ENCODE measurements at places on chromosomes 6 and 20.

GRCh38 chr6:1031720-1032119 lies 280.2 kb upstream of the FOXQ1 start:
- DNase-seq: no peak

- DNase-seq: no peak
These were observed 54.0 kb downstream of the PIGU start for GRCh38 chr20:34622821-34623451.

- DNase-seq: peak; percentile 62
These were observed 535 bp upstream of the ABCF1 start for GRCh38 chr6:30570740-30571074.

DNA sequence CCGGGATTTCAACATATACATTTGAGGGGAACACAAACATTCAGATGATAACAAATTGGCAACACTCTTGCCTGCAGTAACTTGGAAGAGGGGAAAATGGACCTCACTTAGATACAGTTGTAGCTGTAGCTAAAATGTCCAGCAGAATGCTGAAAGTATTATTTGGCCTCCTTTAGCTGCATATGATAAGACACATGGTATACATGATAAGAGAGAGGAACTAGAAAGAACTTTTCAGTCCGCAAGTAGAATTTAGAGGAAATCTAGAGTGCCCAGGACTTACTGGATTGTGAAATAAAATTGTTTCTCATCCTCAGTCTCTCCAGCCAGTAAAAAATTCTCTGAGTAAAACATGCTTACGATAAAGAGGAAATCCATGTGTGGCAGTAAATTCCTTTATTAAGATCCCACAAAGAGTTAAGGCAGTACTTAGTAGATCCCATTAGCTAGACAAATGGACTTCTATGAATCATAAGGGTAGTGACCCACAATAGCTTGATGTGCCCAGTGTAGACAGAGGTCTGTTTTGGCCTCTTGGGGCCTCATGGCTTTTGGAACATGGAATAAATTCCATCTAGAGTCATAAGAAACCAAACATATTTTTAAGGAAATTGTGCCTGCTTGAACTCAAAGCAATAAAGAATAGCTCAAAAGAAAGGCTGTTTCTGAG lies 87.9 kb upstream of the RBM24 start:
- no peak for DNase-seq

- no peak for DNase-seq
These were observed 767.8 kb downstream of the TFAP2A start for GRCh38 chr6:9647071-9647445.

GRCh38 chr20:40156600-40157317 lies 532.3 kb downstream of the MAFB start:
- DNase-seq: no peak

DNA sequence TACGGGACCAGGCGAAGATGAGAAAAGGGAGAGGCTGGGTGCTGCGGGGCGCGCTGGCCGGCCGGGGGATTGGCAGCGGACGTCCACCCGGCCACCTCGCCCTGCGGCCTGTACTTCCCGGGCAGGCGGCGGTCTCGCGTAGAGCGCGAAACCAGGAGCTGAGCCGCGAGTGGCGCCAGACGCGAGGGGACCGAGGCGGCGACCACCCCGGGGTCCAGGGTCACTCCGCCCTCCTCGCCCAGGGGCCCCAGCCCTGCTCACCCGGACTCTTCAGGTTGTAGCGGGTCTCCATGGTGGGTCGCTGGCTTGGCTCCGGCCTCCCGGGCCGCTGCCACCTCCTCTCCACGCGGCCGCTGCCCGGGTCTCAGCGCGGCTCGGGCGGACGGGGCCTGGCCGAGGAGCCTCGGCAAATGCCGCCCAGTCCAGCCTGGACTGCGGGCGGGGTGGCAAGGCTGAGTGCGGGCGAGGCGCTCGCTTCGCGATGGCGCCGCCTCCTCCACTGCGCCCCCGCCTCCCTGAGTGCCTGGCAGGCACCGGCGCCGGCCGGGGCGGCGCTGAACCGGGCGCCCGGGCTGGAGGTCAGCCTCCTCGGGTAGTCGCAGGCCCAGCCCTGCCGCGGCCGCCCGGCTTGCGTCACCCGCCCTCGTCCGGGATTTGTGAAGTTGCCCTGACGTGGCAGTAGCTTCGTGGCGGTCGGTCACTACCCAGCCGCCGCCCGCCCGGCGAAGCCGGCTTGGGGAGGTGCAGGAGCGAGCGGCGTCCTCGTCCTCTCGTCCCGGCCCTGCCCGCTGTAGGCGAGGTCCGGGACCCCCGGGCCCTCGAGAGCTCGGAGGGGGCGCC lies at the start of gene UBE2J1:
TSS of gene UBE2J1 (minus strand) at position 445 of the 840 bp plus-strand sequence. CDS start at position 292, 153 bp downstream.
- peak; percentile 72 for DNase-seq

- DNase-seq: no peak
These were observed 63.1 kb upstream of the IFNGR1 start for GRCh38 chr6:137282254-137282653.

- DNase-seq: no peak
These were observed 9.6 kb upstream of the SF3B5 start for GRCh38 chr6:144104898-144105487.

GRCh38 chr20:4135385-4136077 lies 120.2 kb upstream of the RNF24 start:
- DNase-seq: no peak

DNA sequence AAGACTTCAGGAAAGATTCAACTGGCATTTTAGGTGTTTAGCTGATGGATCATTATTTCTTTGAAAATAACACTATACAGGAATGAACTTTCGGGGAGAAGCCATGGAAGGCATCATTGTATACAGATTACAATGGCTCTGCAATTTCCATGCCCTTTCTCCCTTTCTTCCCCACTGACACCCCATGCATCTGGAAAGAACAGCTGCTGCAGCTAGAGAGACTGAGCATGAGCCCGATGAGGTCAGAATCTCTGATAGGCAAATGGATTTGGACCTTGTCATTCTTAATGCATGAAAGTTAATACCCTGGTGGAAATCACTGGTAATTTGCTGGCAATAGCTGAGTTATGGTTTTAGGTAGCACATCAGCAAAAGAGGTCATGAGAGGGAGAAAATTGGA lies 54.8 kb downstream of the BTBD3 start:
- DNase-seq: peak; percentile 20

DNA sequence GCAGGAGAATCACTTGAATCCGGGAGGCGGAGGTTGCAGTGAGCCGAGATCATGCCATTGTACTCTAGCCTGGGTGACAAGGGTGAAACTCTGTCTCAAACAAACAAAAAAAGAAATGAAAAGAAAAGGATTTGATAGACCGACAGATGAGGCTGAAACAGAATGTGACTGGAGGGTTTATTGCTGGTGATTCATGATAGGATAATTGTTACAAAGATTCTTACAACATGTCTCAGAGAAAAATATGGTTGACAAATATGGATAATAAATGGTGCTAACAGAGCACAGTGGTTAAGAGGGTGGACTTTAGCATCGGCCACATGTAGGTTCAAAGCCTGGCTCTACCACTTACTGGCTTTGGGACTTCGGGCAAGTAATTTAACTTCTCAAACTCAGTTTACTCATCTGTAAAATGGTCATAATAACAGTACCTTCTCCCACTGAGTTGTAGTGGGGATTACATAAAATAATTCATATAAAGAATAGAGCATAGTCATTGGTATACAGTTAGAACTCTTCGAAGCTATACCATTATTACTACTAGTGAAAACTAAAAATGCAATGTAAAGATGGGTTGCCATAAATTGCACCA lies 131.9 kb downstream of the MAP3K7 start:
- no peak for DNase-seq

DNA sequence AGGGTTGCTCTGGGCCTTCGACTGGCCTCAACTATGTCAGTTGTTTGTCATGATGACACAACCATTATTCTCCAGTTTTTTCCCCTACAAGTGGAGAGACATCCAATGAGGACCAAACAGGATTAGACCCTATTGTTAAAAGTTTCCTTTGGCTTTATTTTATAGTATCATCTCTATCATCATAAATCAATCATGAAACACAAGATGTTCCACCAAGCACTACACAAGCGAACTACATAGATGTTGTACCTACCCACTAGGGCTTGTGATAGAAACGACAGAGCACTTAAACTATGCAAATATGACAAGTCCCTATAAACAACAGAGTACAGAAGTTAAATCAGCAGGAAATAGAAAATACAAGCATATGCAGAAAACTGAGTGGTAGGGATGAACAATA lies 422.5 kb upstream of the MARCKS start:
- DNase-seq: no peak
